ENCODE measurements at places on chromosomes 16 and 17.

- no peak overlapping the region for H3K4me3 ChIP-seq
- H3K27me3 ChIP-seq = peaks cover 64% of the 10 kb centered on the region
- no peaks in the 10 kb centered on the region for H3K36me3 ChIP-seq
- DNase-seq = no peak
These were observed 245.7 kb downstream of the FOXL1 start for GRCh38 chr16:86823888-86824671.

DNA sequence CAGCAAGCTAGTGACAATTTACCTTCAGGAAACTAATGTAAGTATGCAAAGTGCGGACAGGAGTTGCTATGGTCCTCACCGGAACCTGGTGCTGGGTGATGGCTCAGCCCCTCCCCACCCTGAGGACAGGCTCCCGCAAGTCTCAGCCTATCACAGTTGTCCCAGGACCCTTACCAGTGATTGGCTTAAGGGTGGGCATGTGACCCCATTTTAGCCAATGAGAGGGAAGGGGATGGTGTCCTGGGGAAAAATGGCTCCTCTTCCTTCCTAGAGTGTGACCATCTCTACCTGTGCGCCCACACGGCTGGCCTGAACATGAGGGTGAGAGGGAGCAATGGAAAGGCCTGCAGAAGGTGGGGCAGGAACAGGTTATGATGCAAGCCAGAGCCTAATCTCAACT lies 80.4 kb downstream of the C16orf78 start:
- H3K27me3 ChIP-seq = no peaks in the 10 kb centered on the region
- H3K36me3 ChIP-seq = no peaks in the 10 kb centered on the region
- H3K27ac ChIP-seq = no peak overlapping the region
- H3K4me3 ChIP-seq = no peak overlapping the region

DNA sequence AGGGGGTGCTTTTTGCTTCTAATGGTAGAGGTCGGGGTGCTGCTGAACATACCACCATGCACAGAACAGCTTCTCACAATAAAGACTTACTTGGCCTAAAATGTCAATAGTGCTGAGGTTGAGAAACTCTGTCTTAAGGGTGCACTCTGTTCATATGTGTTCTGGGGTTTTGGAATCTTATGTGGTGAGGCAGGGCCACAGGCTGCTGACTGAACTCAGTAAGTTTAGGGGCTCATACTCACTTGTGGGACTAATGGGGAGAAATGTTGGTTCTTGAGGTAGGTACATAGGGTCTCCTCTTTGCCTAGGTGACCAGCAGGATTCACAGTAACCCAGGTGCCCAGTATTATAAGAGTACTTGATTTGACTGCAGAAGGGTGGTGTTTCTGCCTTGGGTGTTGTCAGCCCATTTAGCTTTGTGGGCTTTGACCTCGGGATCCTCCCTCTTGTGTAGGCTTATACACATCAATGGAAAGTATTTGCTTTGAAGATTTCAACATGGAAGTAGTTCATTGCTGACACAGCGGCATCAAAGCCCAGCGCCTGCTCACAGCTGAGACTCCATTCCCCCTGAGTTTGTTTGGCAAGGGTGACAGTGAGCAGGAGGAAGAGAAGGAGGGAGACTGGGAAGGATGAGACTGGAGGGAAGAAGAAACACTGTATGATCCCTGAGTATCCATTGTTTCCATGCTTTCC lies 17.2 kb downstream of the SLC7A6 start:
- H3K36me3 ChIP-seq = peaks cover 29% of the 10 kb centered on the region
- no peak overlapping the region for H3K27ac ChIP-seq
- H3K4me3 ChIP-seq = no peak overlapping the region
- H3K27me3 ChIP-seq = no peaks in the 10 kb centered on the region

GRCh38 chr17:52532373-52532772 lies 373.9 kb upstream of the CA10 start:
- no peaks in the 10 kb centered on the region for H3K36me3 ChIP-seq
- H3K4me1 ChIP-seq = peaks cover 4% of the 10 kb centered on the region
- no peaks in the 10 kb centered on the region for H3K27me3 ChIP-seq

DNA sequence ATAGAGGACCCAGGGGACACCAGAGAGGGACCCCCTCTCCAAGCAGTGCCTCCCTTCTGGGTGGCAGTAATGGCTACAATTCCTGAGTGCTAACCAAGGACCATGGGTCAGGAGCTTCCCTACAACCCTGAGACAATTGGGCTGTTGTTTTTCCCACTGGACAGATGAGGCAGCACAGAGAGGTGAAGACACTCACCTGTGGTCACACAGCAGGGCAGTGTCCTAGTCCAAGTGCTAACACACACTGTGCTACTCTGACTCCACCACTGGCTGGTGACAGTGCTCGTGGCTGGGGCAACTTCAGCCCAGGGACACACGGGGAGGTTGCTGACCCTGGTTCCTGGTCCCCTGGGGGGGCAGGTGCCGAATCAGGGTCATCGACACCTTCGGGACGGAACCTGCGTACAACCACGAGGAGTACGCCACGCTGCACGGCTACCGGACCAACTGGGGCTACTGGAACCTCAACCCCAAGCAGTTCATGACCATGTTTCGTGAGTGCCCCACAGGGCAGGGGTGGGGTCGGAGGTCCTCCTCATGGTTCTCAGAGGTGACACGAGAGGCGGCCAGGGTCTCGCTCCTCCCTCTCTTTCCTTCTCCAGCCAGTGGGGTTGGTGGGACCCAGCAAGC lies 58.1 kb downstream of the MGAT5B start:
- H3K4me3 ChIP-seq = no peak overlapping the region
- H3K27ac ChIP-seq = no peak overlapping the region
- H3K27me3 ChIP-seq = peaks cover 25% of the 10 kb centered on the region
- peaks cover 5% of the 10 kb centered on the region for H3K4me1 ChIP-seq
- no peak for DNase-seq

DNA sequence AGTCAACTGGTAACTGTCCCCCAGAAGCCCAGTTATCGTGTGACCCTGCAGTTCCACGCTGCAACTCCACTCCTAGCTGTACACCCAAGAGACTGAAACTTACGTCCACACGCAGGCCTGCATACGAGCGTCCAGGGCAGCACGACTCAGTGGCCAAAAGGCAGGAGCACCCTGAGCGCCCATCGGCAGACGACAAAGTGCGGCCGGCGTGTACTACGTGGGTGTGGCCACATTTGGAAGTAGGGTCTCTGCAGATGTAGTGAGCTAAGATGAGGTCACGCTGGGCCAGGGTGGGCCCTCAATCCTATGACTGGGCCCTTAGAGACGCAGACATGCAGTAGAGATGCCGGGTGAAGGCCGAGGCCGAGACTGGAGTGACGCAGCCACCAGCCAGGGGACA lies 13.5 kb downstream of the GALNS start:
- H3K27me3 ChIP-seq = no peaks in the 10 kb centered on the region
- H3K4me3 ChIP-seq = no peak overlapping the region
- DNase-seq = no peak

DNA sequence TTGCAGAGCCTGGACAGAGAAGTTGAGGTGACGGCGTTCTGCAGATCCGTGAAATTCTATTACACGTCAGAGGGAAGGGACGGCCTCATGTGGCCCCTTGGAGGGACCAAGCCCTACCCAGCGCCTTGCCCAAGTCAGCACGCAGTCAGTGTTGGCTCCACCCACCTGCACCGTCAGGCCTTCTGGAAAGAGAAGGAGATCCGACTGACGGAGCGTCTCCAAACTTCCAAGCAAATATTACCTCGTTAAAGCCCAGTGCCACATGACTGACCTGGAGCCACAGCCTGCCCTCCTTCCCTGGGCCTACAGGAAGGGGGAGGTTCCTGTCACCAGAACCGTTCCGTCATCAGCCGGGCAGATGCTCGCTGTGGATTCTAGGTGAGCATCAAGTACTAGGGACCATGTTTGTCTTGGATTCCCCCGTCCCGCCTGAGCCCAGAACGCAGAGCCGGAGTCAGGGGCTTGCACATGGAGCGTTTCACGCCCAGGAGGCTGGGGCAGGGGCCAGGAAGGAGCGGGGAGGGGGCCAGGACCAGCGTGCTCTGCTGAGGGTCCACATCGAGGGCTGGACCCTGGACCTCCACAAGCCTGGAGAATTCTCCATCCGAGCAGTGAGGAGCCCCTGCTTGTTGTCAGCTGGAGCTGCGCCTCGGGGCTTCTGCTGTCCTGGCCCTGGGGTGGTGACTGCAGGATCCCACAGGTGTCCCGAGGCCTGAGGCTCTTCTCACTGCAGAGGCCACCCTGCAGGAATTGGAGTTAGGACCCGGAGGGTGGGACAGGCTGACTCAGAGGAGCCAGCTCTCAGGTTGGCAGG lies 22.6 kb upstream of the METRNL start:
- H3K4me1 ChIP-seq = peaks cover 28% of the 10 kb centered on the region
- H3K27ac ChIP-seq = no peak overlapping the region
- DNase-seq = no peak

DNA sequence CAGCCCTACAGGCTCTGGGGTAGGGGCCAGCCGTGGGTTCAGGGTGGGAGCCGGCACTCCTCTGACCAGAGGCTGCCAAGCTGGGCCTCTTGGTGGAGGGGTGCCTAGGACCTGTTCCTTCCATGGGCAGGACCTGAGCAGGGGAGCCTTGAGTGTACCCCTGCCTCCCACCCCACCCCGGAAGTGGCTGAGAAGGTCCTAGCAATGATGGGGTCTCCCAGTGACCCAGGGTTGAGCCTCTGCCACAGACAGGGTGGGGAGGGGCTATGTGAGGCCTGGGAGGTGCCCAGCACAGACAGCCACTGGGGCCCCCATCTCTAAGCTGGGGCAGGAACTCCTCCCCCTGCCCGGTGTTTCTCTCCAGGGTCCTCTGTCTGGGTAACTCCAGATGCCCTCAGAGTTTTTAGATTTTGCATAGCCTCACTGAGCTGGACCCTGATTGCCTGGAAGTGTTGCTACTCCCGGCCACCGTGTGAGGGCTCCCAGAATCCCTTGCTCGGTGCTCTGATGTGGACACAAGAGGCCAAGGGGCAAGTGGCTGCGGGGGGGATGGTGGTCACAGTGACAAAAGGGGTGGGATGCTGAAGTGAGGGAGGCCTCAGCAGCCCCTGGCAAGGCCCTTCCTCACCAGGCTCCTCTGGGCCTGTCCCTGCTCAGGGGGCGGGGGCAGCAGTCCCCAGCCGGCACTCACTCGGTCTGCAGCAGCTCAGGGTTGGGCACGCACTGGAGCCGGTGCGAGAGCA lies 6.4 kb upstream of the MTSS2 start:
- peak overlapping the region; percentile 98 for H3K27ac ChIP-seq
- peaks cover 7% of the 10 kb centered on the region for H3K36me3 ChIP-seq
- H3K4me1 ChIP-seq = peaks cover 100% of the 10 kb centered on the region
- no peaks in the 10 kb centered on the region for H3K27me3 ChIP-seq
- no peak for DNase-seq

DNA sequence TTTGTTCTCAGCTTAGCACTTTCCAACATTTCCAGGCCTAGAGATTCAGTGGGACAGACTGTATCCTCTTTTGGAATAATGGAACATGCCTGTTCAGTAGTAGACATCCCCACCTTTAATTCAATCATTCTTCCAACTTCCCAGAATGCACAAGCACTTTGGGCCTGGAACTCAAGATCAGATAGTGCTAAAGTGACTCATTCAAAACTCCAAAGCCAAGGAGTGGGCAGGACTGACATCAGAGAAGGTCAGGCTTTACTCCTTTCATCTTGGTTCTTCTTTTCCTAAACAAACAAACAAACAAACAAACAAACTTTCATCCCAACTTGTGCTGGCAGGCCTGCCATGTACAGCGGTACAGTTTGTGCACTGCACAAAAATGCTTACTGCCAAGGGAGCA lies 172.0 kb downstream of the AXIN2 start:
- no peak overlapping the region for H3K4me3 ChIP-seq
- H3K27me3 ChIP-seq = no peaks in the 10 kb centered on the region
- no peak for DNase-seq
- H3K27ac ChIP-seq = no peak overlapping the region
- H3K4me1 ChIP-seq = no peaks in the 10 kb centered on the region

DNA sequence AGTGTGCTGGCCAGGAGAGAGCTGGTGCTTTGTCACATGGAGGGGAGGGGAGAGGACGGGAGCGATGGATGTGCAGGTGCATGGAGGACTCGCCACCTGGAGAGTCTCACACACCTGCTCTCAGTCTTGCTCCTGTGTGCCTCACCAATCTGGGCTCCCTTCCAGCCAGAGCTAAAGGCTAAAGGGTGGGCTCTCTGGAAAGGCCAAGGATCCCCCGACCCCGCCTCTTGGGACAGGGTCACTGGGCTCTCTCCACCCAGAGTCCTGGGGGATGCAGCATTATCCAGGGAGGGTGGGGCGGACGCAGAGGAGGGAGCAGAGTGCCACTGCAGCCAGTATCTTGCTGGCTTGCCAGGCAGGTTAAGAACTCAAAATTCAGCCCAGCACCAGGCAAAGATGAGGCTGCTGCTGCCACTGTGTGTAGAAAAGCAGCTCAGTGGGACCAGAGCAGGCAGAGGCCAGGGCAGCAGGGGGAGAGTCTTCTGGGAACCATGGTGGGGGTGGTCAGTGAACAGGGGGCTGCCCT lies 5.4 kb upstream of the STAT5B start:
- H3K4me3 ChIP-seq = no peak overlapping the region
- peaks cover 14% of the 10 kb centered on the region for H3K4me1 ChIP-seq
- no peaks in the 10 kb centered on the region for H3K36me3 ChIP-seq
- no peaks in the 10 kb centered on the region for H3K27me3 ChIP-seq

DNA sequence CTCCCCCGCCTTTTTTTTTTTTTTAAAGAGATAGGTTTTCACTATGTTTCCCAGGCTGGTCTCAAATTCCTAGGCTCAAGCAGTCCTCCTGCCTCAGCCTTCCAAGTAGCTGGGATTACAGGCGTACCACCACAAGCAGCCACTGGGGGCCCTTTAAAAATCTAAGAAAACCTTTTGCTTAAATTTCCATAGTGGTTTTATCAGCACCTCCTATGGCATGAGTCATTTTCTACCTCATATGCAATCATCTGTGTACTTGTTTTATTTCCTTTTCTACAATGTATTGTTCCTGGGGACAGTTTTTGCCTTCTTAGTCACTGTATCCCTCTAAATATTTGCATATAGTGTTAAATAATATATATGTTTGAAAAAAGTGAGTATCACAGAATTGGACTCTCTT lies 29.2 kb downstream of the GNA13 start:
- no peaks in the 10 kb centered on the region for H3K36me3 ChIP-seq
- peaks cover 3% of the 10 kb centered on the region for H3K4me1 ChIP-seq
- H3K4me3 ChIP-seq = no peak overlapping the region
- no peak for DNase-seq

- peaks cover 25% of the 10 kb centered on the region for H3K4me1 ChIP-seq
- peaks cover 91% of the 10 kb centered on the region for H3K27me3 ChIP-seq
- no peaks in the 10 kb centered on the region for H3K36me3 ChIP-seq
- H3K27ac ChIP-seq = peak overlapping the region; percentile 13
- H3K4me3 ChIP-seq = no peak overlapping the region
These were observed 4.5 kb upstream of the CA4 start for GRCh38 chr17:60145006-60145935.

GRCh38 chr17:28612531-28612930 lies 1.5 kb downstream of the RSKR start:
- no peak for DNase-seq
- no peaks in the 10 kb centered on the region for H3K4me1 ChIP-seq
- no peaks in the 10 kb centered on the region for H3K27me3 ChIP-seq
- no peak overlapping the region for H3K4me3 ChIP-seq
- peaks cover 64% of the 10 kb centered on the region for H3K36me3 ChIP-seq
